ENCODE measurements at places on chromosomes 3 and 15.

DNA sequence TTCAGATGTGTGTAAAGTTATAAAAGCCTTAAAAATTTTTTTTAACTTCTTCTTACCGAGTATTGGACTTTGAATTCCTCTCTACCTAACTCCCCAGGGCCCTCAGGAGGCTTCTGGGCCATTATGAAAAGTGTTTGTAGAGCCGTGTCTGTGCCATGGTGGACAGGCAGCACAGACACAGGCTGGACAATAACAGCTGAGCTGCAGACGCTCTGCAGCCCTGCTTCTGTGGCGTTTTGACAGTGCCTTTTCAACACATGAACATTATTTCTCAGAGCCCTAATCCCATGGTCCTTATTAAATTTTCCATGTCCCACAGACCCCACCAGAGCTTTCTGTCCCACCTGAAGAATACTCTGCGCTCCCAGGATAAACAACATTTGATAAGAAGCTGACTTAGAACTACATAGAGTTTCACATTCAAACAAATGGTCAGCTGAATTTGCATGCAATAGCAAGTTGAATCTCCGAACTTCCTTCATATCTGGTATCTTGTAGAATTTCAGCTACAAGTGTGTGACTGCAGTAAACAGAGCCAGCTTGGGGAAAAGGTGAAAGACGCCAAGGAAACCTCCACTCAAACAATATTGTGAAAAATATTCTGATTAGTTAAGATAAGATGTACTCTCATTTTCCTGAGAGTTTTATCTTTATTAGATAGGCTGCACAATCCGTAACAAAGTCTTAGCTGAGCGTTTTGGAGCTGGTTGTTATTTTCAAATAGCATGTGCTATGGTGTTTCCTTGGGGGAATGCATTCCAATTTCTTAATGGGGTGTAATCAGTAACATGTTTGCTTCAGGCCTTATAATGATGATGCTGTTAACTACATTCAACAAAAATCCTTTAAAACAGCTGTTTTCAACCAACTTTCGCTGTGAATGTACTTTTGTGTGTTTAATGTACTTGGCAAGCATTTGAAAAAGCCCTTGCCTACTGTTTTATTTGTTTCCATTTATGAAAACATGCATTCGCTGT lies 378.2 kb downstream of the MECOM start:
- no peak for DNase-seq

GRCh38 chr3:9837701-9838582 lies 5.9 kb downstream of the RPUSD3 start:
- no peak for DNase-seq

DNA sequence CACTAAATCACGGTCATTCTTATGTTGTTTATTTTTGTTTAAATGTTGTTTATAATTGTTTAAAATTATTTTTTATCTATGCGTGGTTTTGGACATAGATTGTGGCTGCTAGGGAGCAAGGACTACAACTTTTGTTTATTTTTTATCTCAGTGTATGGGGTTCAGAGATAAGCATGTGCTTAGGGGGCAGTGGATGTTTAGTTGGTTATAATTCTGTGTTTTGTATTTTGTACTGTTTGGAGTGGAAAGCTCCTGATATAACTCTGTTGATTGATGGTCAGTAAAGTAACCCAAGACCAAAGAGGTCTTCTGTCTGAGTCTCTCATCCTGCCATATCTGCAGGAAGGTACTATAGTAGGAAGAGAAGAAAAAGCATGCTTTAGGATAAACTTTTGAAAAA lies 36.5 kb upstream of the NPHP3 start:
- no peak for DNase-seq

DNA sequence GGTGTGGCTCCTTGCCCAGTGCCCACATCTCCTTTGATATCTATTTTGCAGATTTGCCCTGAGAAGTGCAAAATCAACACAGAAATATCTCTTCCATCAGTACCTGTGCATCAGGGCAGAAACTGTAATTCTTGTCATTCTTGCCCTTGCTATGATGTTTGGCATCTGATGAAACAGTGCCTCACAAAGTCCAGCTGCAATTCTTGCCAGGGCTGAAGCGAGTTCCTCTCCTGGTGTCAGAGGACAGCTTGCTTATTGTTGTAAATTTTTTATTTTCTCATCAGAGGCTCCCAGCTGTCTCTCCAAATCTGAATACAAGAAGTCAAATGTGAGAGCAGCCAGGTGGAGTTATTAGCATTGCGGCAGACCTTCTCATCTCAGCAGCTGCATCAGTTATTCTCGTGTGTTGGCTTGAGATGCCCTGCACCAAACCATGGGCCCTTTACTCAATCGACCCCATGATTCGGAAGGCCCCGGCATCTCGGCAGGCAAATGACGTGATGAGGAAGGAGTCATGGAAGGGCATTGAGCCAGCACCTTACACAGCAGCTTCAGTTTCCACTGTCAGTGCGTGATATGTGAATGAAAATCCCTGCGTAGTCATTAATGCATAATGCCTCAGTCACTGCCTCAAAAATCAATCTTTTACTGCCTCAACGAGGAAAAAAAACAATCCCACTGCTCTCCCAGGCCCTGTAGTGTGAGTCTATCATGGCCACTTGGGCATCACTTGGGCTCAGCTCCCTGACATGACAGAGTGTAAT lies 93.4 kb downstream of the CCNL1 start:
- DNase-seq = no peak

GRCh38 chr3:146337991-146338390 lies 87.1 kb upstream of the PLSCR4 start:
- no peak for DNase-seq

DNA sequence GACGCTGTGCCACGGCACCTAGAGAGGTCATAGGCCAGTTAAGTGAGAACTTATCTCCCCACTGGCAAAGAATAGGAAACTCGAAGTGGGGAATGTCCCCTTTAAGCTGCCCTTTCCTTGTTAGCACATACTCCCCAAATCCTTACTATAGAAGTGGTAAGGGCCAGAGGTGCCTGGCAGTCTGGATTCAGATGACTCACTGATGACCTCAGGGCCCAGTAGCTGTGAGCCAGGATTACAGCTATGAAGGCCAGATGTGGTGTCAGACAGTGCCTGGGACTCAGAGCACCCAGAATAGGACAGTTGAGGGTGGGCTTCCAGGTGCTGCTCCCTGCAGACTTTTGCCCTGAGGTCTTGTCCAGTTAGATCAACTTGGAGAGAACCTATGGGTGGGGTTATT lies 37.7 kb downstream of the PDIA5 start:
- DNase-seq = no peak

DNA sequence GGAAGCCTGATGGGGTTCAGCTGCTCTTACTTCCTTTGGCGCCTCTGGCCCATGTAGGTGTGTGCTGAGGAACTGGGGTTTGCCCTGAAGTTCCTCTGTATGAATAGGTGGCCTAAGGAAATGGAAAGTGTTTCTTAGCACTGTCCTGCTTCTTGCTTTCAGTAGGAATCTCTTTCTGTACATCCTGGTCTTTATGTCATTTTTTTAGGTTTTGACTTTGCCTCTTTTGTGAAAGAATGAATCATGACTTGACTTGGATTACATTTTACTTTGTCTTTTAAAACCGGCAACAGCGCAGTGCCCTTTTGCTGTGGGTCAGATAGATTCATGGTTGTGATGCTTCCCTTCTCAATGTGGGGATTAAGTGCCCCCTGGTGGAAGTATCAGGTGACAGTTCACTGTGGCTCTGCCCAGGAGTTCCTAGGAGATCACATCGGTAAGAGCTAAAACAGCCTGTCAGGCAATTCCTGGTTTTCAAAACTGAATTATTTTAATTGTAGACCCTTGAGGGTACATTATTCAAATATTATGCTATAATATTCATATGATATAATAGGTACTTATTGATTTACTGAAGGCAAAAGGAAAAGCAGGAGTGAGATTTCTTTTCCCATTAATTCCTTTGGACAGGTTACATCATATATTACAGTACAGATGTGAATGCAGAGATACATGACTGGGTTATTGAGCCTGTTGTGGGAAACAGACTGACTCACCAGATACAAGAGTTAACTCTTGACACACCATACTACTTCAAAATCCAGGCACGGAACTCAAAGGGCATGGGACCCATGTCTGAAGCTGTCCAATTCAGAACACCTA lies 95.4 kb downstream of the HCN4 start:
- no peak for DNase-seq

GRCh38 chr15:84811828-84812227 lies 5.3 kb upstream of the ALPK3 start:
- no peak for DNase-seq

DNA sequence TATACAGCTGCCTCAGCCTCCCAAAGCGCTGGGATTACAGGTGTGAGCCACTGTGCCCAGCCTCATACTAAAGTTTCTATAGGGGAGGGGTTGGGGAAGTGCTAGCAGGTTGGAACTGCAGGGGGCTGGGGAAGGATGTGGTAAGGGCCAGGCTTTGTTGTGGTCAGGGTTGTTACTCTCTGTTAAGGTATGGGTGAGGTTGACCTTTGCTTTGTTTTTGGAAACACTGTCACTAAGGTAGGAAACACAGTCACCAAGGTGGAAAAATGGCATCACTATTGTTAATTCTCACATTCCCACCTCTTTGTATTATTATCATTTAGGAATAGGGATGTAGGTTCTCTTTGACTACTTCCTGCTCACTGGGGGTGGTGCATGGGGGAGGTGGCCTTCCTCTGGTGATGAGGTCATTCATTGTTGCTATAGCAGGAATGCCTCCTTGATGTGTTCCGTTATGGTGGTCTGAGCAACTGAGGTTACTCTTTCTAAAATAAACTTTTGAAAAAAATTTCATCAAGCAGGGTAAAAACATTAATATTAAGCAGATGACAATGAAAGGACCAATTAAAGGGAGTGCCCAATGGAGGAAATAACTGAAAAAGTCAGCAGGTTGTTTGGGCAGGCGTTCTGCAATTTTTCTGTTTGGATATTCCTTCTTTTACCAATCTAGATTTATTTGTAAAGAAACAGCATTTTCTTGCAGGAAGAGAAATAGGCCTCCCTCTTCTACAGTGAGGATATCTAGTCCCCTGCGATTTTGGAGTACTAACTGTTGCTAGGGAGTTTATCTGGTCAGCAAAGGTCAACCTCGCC lies 150.5 kb downstream of the WDR76 start:
- no peak for DNase-seq

GRCh38 chr15:89963301-89964231 lies 37.6 kb upstream of the ZNF710 start:
- DNase-seq = no peak

DNA sequence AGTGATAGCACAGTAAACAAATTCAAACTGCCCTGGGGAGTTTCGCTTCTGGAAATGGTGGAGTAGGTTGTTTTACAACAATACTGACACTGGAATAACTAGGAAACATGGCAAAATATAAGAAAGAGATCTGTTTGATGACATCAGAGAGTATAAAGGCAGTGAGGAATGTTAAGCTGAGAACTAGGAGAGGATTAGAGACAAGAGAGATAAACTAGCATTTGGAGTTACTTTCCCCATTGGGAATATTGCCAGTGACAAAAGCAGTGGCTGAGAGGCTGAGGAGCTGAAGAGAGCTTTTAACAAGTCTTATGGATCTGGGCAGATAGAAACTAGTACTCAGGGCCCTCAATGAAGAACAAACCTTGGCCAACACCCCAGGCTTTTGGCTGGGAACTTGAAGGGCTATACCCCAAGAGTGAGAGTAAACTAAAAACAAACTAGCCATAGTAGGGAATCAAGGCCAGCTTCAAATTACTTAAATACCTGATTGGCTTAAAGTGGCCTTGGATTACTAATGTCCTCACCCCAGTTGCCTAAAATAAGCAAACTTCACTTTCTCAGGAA lies 280.4 kb downstream of the KLF13 start:
- no peak for DNase-seq

DNA sequence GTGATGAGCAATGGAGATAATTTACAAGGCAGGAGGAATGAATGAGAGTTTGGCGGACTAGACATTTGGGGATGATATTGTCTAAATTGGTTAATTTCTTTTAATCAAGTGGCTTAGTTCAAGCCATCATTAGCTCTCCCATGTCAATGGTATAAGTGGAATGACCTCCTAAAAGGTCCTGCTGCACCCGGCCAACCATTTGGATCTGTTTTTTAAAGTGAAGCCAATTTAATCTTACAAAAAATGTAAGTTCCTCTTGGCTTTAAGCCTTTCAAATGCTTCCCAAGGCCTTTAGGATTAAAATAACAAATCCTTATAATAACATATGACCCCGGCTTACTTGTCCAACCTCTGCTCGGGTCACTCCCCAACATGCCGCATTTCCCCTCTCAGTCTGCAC lies 484.4 kb upstream of the ADAMTS9 start:
- no peak for DNase-seq

DNA sequence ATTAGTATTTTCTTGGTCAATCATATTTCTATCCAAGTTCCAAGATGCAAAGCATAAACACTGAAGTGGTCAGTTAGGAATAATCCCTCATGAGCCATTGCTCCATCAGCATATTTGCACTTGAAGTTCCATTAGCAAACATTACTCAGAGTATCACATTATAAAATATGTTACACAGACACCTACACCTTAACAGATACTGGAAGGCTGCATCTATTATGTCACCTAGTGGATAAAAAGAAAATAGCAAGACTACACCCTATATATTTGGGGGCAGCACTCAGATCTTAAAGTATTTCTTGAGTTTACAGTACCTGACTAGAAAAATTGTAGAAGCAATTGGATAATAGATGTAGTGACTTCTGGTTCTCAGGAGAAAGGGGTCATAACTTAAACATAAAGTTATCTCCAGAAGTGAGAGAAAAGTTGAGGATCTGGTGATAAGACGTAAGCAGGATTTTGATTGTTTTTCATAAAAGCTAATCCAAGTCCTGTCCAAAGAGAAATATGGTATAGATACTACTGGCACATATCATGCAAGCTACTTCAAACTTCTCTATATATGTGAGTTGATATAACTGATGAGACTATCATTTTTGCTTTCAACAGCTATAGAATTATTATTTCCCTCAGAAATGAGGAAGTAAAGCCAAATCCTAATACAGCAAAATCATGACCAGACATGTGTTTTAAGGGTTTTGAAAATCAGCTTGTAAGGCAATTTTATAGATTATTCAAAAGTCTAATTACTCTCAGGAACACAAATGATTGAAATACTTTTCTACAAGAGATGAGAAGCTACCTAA lies 422.2 kb downstream of the GBE1 start:
- no peak for DNase-seq

- DNase-seq = no peak
These were observed 51.8 kb upstream of the NUDT16 start for GRCh38 chr3:131329774-131330173.

DNA sequence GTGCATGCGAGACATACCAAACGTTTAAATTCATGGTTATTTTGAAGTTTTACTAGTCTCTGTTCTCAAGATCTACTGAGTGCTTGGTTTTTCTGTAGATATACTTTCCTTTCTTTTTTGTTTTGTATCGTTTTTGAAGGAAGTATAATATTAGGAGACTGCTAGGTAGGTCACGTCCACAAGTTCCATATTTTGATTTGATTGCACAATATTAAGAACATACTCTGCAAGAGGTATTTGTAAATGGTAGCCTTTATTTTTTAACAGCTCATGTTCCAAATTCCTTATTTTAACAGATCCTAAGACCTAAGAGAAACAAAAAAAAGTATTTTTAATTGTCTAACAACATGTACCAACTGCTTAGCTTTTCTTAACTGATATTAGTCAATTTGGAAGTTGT lies 156.7 kb downstream of the SERPINI1 start:
- no peak for DNase-seq
